ENCODE measurements at places on chromosomes 2 and 18.

DNA sequence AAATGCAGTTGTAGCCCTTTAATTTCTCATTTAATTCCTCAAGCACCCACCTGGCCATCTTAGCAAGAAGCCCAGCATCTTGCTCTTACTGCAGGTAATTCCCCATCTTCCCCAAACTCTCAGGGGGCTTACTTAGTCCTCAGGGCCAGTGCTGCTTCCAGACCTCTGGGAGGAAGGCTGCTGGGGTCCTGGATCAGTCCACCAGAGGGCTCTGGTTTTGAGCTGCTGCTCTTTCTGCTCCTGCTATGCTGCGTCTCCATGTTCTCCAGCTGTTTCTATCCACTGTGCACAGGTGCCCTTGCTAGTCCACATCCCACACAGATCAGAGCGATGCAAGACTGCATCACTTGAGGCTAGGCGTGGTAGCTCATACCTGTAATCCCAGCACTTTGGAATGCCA is 34.5 kb upstream of the TMEM87B start:
- no peak for DNase-seq

- no peak for DNase-seq
Observed at GRCh38 chr18:52971097-52971496, 631.1 kb downstream of the DCC start.

DNA sequence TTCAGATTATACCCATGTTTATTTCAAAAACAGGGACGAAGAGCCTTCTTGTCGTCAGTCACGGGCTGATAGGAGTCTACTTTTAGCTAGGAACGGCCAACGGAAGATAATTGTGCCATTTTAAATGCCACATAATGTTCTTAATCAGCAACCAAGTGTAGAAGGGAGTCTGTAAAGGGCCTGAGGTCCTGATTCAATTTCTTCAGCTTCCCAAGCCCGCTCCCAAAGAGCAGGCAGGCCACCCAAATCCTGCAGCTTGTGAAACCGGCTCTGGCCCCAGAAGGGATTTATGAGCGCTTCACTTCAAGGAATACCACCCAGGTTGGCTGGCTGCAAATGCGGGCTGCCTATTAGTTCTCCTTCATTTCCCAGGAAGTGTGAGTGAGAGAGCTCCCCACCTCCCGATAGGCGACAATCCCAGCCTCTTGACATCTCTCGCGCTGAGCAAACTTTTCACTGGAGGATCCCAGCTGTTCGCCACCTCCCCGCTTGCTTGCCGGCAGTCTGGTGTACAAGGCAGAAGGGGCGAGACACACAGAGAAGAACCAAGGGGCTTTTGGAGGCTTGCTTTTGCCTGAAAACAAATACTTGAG is 272.9 kb downstream of the CDH20 start:
- DNase-seq: no peak

GRCh38 chr2:237258116-237258515 is 155.8 kb downstream of the COL6A3 start:
- no peak for DNase-seq

DNA sequence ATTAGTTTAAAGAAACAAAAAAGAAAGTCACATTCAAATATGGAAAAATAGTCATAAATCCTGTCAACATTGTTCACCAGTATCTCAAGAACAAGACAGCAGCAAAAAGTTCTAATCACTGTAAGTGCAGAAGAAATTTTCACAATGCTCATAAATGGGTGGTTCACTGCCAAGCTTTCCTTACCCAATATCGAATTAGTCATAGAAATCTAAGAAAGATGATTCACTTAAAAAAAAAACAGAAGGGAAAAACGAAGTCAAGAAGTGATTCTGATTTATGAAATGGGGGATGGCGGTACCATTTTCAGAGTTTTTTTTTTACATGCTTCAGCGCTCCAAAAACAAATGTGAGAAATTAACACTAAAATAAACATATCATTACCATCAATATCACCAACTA is 156.7 kb downstream of the EXOC6B start:
- no peak for DNase-seq

DNA sequence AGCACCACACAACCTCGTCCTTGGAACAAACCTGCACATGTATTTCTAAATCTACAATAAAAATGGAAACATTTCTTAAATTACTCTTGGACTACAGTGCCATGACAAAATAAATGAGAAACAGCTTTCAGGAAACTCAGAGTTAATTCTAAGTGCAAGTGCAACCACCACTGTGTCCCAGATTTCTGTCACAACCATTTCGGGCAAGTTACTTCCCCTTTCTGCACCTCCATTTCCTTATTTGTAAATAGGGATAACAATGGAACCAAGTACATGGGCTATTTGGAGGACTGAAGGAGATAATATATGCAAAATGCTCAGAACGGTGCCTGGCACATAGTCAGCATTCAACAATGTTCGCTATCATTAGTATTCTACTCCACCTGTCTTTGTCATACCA is 93.2 kb downstream of the CACNB4 start:
- no peak for DNase-seq

DNA sequence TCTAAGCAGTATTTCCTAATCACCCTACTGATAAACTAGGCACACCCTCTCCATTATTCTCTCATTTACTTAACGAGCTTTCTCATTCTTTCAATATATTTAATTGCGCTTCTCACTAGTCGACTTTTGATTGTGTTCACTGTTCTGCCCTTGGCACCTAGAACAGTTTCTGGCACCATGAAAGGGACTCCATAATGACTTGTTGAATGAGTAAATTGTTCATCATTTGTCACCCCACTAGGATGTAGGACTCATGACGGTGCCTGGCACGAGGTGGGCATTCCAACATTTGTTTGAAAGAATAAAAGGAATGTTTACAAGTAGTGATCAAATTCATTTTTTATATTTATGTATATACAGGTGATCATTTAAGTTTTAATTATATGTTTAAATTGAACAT is 123.7 kb downstream of the DIS3L2 start:
- DNase-seq: no peak

GRCh38 chr2:179686718-179687342 is 174.6 kb downstream of the ZNF385B start:
- no peak for DNase-seq

DNA sequence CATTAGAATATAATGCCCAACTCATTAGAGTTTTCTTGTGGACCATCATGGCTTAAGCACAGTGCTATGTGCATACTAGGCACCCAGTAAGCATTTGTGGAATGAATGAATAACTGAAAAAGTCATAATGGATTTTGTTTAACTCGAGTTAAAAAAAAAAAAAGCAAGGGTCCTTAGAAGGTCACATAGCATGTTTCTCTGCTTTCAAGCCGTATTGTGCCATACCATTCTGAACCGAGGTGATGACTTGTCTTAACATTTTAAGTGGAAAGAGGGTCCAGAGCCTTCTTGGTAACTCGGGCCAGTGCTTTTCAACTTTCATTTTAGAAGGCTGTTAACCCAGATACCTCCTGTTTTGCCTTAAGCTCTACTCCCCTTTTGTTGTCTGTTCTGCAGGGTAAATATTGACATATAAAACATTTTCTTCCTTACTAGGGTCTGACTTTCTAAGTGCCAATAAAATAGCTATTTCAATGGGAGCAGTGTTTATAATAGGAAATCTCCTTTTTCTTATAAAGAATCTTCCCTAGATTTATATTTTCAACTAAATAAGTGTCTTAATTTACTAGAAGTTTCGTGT is 787 bp upstream of the ADGRF3 start:
- no peak for DNase-seq

DNA sequence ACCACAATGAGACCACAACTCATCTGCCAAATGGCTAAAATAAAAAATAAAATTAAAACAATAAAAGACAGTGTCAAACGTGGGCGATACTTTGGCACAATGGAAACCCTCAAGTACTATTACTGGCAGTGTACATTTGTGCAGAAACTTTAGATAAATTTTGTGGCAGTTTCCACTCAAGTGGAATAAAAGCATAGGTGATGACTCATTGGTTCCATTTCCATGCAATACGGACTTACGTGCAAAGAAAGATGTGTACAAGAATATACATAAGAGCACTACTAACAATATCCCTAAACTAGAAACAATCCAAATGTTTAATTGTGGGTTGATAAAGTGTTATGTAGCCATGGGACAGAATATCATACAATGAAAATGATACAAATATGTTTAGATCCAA is 259.0 kb upstream of the HNMT start:
- DNase-seq: no peak

- no peak for DNase-seq
Observed at GRCh38 chr2:237885111-237885930, 25.9 kb downstream of the RAMP1 start.

DNA sequence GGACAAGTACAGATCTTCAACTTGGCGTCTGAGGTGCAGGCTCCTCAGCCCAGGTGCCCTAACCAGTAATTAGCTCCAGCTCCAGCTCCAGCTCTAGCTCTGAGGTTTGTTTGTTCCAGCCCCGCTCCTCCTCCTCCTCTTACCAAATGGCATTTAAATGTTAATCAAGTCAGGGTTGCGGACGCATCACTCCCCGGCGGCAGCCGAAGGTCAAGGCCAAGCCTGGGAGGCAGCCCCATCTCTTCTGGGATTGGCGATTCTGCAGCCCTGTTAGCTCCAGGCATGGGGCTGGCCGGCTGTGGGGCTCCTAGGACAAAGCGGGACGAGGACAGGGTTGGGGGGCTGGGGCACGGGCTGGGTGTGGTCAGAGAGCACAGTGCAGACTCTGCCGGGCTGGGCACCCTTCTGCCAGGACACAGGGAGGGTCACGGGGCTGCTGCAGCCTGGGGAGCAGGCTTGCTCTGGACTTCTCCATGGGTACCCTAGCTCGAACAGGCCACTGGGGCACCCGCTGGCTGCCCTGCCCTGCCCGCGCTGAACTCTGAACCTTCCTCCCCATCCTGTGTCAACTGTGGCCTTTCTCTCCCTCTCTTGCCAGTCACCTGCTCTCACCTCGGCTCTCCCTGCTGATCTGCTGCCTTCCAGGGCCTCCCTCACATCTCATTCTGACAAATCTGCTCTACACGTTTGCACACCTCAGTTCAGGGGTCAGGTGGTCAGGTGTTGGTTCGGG is 203.3 kb downstream of the CELF4 start:
- DNase-seq: no peak

DNA sequence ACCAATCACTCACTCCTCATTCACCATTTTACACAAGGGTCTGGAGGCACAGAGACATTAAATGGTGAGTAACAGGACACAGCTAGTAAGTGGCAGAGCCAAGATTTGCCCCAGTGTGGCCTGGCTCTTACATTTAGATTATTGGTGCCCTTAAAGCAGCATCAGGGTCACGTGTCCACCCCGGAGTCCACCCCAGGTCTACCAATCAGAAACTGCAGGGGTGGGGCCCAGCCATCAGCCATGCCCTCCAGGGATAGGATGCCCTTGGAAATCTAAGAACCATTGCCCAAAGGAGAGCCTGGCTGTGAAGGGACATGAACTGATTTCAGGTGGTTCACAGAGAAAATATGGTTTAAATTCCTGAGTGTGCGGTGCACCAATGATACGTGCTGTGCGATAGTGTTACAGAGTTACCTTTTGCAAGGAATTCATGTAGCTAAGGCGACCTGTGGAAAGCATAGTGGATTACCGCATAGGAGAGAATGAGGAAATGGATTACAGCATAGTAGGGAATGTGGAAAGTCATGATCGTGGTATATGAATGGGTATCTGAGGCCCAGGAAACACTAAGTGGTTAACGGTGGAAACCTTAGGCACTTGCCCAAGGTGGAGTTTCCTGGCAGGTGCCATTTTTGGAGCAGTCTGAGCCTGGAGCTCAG is 17.8 kb downstream of the IGFBP5 start:
- no peak for DNase-seq

GRCh38 chr2:239257511-239257937 is 143.3 kb downstream of the HDAC4 start:
- no peak for DNase-seq

DNA sequence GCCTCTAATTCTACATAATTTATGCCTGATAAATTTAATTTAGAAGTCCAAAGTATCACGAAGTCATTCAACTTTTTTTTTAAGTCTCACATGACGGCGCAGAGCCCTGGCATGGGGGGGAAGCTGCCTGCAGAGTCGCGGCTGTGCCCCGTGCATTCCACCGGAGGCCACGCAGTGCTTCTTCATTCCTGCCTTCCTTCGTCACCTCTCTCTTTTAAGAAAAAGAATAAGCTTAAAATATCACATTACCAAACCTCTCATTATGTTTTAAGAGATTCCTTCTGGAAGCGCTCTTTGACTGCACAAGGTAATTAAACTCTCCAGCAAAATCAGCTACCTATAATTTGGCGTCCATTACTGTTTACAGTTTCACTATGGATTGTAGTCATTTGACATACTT is 20.3 kb upstream of the KIDINS220 start:
- no peak for DNase-seq

DNA sequence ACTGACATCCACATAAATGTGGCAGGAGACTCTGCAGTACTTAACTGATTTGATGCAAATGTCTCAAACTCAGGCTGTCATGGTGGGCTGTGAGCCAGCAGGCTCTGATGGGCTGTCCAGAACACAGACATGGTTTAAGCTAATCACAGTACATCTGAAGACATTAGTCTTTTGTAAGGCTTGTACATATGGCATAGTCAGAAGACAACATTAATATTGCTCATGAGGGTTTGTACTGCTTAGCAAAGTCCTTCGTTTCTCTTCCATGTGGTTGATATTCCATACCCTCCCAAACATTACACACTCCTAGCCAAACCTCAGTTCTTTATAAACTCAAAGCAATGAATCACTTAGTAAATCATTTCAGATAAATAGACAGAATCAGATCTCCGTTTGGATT is 330.6 kb downstream of the RND3 start:
- DNase-seq: no peak

- DNase-seq: no peak
Observed at GRCh38 chr2:206488623-206489022, 45.3 kb downstream of the ADAM23 start.

DNA sequence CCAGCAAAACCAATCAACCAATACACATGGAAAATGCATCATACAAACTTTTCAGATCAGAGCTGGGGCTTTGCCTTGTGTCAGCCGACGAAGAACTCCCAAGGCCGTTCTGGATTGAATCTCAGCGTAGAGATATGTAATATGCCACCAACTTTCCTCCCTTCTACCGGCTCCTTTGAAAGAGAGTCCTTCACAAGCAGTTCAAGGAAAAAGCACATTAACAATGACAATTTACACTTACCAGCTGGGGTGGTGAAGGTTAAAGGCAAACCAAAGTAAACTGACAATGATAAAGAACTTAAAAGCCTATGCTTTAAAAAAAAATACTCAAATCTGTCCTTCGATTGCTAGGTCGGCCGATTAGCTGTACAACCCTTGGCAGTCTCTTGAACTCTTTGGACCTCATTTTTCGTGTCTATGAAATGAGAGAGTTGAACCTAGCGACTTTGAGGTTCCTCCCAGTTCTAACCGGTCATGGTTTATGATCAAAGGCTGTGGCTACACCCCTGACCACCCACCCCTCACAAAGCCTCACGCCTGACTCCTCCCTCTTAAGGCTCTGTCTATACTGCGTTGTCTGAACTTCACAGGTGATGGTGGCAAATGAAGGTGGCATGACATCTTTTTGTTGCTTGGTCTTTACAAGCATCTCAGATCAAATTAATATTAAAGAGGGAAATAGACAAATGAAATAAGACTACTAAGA is 46.2 kb downstream of the BCL2 start:
- no peak for DNase-seq

GRCh38 chr2:37507703-37508102 is 163.3 kb downstream of the QPCT start:
- DNase-seq: no peak

GRCh38 chr2:215845839-215846586 is 167.3 kb downstream of the MREG start:
- DNase-seq: no peak

- DNase-seq: no peak
Observed at GRCh38 chr2:136059036-136059472, 58.9 kb downstream of the CXCR4 start.
